Naive thymus-derived CD4-positive, alpha-beta T cell (primary cell): ENCODE measurements at places on chromosomes 7 and 10. TPM values are rescaled to one million over a fixed set of nuclear protein-coding genes. Genes with fewer than 3 reads are reported as not detected.

- H3K36me3 ChIP-seq = no peaks in the 10 kb centered on the region
- no peak overlapping the region for H3K27ac ChIP-seq
- no peaks in the 10 kb centered on the region for H3K4me1 ChIP-seq
- no peak for DNase-seq
- H3K27me3 ChIP-seq = no peaks in the 10 kb centered on the region
Observed at GRCh38 chr7:47483604-47484273, 98.2 kb downstream of the TNS3 start.

DNA sequence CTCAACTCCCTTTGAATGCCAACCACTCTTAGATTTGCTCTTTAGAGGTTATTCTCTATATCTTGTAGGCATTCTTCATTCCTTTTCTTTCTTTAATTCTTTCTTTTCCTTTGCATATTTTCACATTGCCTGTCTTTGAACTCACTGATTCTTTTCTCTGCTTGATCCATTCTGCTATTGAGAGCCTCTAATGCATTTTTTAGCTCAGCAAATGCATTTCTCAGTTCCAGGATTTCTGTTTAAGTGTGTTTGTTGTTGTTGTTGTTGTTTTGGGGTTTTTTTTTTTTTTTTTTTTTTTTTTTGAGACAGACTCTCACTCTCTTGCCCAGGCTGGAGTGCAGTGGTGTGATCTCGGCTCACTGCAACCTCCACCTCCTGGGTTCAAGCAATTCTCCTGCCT, 71.6 kb downstream of the FBXL13 start:
- no peak overlapping the region for H3K4me3 ChIP-seq
- no peaks in the 10 kb centered on the region for H3K4me1 ChIP-seq
- no peaks in the 10 kb centered on the region for H3K27me3 ChIP-seq
- H3K27ac ChIP-seq = no peak overlapping the region
- no peak for DNase-seq
- no peaks in the 10 kb centered on the region for H3K36me3 ChIP-seq

Gene ACTR1A
- polyA plus RNA-seq = 49.8 TPM

Gene POP7
- polyA plus RNA-seq = 56.4 TPM

Gene IFIT1
- polyA plus RNA-seq = 4.7 TPM
